ENCODE measurements at places on chromosomes 6 and 20. TPM values are rescaled to one million over a fixed set of nuclear protein-coding genes. Genes with fewer than 3 reads are reported as not detected.

The OPN5 gene
- total RNA-seq, result 0.17 TPM

The PHACTR1 gene
- total RNA-seq, result 124 TPM

The FNDC1 gene
- total RNA-seq, result 1.9 TPM

The PSORS1C2 gene
- not detected for total RNA-seq

The PRSS35 gene
- total RNA-seq, result 0.12 TPM

The TULP1 gene
- not detected for total RNA-seq

The BTN1A1 gene
- total RNA-seq, result not detected

The TTK gene
- 0.32 TPM for total RNA-seq

The IRF4 gene
- 0.32 TPM for total RNA-seq

The CCN6 gene
- total RNA-seq, result not detected

The HUS1B gene
- not detected for total RNA-seq

The SLC17A3 gene
- total RNA-seq, result not detected

The TNFAIP3 gene
- 9.9 TPM for total RNA-seq

The RNGTT gene
- 8.4 TPM for total RNA-seq

The PLA2G7 gene
- 0.15 TPM for total RNA-seq

The RNF217 gene
- 8.5 TPM for total RNA-seq

The TRIM10 gene
- not detected for total RNA-seq

The SYCP2 gene
- 2.8 TPM for total RNA-seq

The LKAAEAR1 gene
- total RNA-seq, result not detected

The CDC5L gene
- 20.1 TPM for total RNA-seq

The FRK gene
- 8.8 TPM for total RNA-seq

The RIMS4 gene
- 0.12 TPM for total RNA-seq

The MCCD1 gene
- not detected for total RNA-seq

The DLK2 gene
- 1.2 TPM for total RNA-seq

The RAB44 gene
- 0.07 TPM for total RNA-seq

The EDN1 gene
- 2.7 TPM for total RNA-seq

The DNPH1 gene
- total RNA-seq, result 31.2 TPM

The LY6G6F gene
- total RNA-seq, result not detected

The BFSP1 gene
- total RNA-seq, result 0.55 TPM

The IER3 gene
- 12.7 TPM for total RNA-seq

The GCNT2 gene
- 41.8 TPM for total RNA-seq

The EBF4 gene
- total RNA-seq, result 3.7 TPM

Measured in left ventricle myocardium superior (tissue), 1 donor.